ENCODE measurements at places on chromosomes 7 and 10. TPM values are rescaled to one million over a fixed set of nuclear protein-coding genes. Genes with fewer than 3 reads are reported as not detected.

The GTF2IRD2 gene
- total RNA-seq, result 8.1 TPM

The AUTS2 gene
- total RNA-seq, result 2.7 TPM

The DDC gene
- total RNA-seq, result 0.75 TPM

The NPY gene
- total RNA-seq, result not detected

The PLXDC2 gene
- 0.06 TPM for total RNA-seq

The VSTM2A gene
- total RNA-seq, result not detected

The ARMS2 gene
- not detected for total RNA-seq

The DNAJC12 gene
- total RNA-seq, result 71.2 TPM

The CRYGN gene
- not detected for total RNA-seq

The EGR2 gene
- total RNA-seq, result 0.52 TPM

The DNAH11 gene
- 0.14 TPM for total RNA-seq

The PLAC9 gene
- total RNA-seq, result not detected

The BTBD16 gene
- total RNA-seq, result 1.7 TPM

The HOGA1 gene
- 1.7 TPM for total RNA-seq

The CLCN1 gene
- not detected for total RNA-seq
